ENCODE measurements at places on chromosomes 3 and 15. TPM values are rescaled to one million over a fixed set of nuclear protein-coding genes. Genes with fewer than 3 reads are reported as not detected.

STARD9 gene
- total RNA-seq = 13.4 TPM

LRRIQ4 gene
- total RNA-seq = 0.11 TPM

CMTM8 gene
- 0.12 TPM for total RNA-seq

FAIM gene
- total RNA-seq = 10.6 TPM

SRGAP3 gene
- 3.1 TPM for total RNA-seq

GOLGA8J gene
- total RNA-seq = 0.11 TPM

PROK2 gene
- not detected for total RNA-seq

ZKSCAN7 gene
- total RNA-seq = 7.4 TPM
